HS-5 (cell line): ENCODE measurements at places on chromosomes 5 and 9.

DNA sequence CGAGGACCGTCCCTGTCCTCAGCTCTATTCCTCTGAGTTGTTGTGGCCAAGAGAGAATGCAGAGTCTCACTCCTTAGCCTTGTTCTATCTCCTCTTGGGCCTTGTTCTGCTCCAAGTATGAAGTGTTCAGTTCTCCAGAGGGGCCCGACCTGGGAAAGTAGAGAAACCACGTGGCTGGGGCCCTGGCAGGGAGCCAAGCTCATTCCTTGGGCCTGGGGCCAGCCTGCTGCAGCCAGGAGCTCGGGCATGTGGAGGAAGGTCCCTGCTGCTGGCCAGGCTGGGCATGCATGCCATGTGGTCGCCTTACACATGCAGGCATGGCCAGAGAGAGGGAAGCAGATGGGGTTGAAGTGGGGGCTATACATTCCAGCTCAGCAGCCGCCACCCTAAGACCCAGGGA, 60.7 kb downstream of the COL27A1 start:
- DNase-seq, result no peak

- DNase-seq, result no peak
Measured at GRCh38 chr5:102796498-102796897, 41.4 kb downstream of the PAM start.

DNA sequence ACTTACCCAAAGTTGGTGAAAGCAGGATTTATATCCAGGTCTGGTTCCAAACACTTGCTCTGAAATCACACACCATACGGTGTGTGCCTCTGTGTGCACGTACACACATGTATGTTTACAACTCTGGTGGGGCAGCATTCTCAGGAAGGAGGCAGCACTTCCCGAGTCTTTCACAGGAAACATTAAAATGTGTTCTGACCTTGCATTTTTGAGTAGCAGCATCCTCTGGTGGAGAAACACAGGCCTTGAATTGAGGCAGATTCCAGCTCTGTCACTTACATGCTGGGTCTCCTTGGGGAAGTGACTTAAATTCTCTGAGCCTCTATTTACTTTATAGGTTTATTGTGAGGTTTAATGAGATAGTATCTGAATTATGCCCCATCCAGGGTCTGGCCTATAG, 126.4 kb downstream of the RGS3 start:
- DNase-seq, result no peak

DNA sequence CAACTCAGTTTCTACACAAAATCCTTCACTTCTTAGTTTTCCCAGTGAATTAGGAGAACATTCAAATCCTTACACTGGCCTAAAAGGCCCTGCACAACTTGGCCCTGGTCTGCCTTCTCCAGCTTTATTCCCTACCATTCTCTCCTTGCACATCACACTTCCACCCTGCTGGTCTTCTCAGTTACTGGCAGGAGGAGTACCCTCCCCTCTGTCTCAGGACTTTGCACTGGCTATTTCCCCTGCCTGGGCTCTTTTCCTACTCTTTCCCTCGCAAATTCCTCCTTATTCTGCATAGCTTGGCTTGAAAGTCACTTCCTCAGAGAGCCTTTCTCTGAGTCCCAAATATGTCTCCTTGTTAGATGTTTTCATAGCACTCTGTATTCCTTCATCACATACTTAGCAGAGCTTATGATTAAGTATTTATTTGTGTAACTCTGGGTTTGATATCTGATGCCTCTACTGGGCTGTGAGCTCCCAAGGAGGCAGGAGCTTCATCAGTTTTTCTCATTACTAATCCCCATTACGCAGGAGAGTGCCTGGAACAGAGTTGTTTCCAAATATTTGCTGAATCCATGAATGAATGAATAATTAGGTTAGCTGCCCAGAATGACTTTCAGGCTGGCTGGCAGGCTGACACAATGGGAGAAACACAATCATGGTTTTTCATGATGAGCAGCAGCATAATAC, 159.8 kb upstream of the KLF9 start:
- no peak for DNase-seq

GRCh38 chr5:90424245-90424644, 14.7 kb upstream of the CETN3 start:
- no peak for DNase-seq

- no peak for DNase-seq
Measured at GRCh38 chr5:67816456-67816855, 399.1 kb upstream of the PIK3R1 start.

GRCh38 chr9:33943389-33943788, 105.3 kb downstream of the UBAP2 start:
- no peak for DNase-seq

GRCh38 chr5:65290677-65291076, 191.0 kb downstream of the ADAMTS6 start:
- no peak for DNase-seq

GRCh38 chr9:87862536-87863268, 20.0 kb upstream of the SPATA31E1 start:
- DNase-seq, result peak; percentile 76

DNA sequence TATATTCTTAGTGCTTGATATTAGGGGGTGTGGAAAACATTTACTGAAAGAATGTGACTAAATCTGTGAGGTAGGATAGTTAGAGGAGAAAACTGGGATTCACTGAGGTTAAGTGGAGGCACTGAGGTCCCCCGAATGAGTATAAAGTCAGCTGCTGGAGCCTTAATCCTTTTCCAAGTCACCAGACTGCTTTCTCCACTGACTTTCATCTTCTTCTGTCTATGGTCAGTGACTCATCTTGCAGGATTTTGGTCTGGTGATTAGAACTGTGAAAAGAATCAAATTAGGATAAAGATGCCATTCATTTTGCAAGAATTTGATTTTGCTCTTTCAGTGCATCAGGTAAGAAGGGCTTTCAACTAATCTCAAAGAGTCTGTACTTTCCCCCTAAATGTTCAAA, 89.3 kb upstream of the ALDH1A1 start:
- DNase-seq, result peak; percentile 22
